ENCODE measurements at places on chromosomes 6 and 20.

DNA sequence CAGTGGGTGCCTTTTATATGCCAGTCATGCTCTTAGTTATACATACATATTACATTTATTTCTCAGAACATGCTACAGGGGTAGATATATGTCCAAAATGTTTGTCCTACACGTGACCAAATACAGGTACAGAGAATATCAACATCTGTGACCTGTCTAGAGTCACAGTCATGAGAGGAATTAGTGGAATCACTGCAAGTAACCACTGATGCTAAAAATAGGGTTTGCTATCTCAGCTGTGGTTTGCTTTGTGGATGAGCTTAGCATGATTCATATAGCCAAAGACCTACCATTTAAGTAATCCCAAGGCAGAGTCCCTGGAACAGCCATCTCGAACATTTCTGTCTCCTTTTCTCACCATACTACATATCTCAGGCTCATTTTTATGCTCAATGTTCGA, 32.3 kb downstream of the GSTA3 start:
- no peak for DNase-seq

GRCh38 chr20:63533871-63534393, 3.2 kb downstream of the PTK6 start:
- DNase-seq: no peak

DNA sequence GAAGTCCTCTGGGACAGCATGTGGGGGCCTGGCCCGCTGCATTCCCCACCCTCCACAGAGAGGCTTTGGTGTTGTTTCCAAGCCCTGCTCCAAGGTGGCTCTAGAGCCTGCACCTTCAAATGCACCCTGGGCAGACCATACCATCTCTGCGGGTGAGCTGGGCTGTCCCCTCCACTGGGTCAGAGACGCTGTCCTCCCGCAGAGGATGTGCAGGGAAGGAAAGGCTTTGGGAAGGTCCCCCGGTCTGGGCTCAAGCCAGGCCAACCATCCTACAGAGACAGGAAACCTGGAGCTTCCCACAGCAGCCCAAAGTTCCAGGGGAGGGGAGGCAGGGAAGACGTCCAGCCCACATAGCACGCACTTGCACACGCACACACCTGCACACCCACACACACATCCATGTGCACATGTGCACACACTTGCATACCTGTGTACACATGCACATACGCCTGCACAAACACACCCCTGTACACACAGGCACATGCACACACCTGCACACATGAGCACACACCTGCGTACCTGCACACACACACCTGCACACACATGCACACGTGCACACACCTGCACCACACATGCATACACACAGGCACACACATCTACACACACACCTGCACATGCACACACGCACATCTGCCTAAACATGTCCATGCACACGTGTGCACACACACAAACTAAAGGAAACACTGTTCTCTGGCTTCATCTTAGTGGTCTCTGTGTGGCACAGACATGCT, 155.4 kb downstream of the ERMARD start:
- no peak for DNase-seq

- DNase-seq: no peak
These were observed 184.9 kb upstream of the LAMP5 start for GRCh38 chr20:9329355-9330101.

GRCh38 chr6:140271759-140272377, 897.4 kb upstream of the CITED2 start:
- DNase-seq: peak; percentile 95

All from DMS79 (cell line).